Posterior vena cava (tissue), 2 donors: ENCODE measurements at places on chromosomes 6 and 20. TPM values are rescaled to one million over a fixed set of nuclear protein-coding genes. Genes with fewer than 3 reads are reported as not detected.
A peak's percentile ranks its signal among the peaks of the same experiment; 100 is the strongest.

DNA sequence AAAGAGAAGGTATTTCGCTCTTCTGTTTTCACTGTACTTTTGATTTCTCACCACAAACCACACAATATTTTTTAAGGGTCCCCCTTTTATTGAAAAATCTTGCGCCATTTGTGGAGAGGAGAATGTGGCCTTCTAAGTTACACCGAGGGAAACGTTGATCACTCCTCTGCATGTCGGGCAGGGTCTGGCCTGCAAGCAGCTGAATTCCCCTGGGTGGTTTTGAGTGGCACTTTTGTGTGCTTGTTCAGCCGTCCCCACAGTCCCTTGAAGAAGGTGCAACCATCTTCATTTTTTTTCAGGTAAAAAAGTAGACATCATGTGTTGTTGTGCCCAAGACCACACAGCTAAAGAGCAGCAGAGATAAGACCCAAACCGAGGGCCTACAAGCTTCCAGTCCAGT is 6.1 kb downstream of the GPR31 start:
- no peak for DNase-seq

GRCh38 chr6:27237089-27237803 is 10.3 kb upstream of the PRSS16 start:
- no peak for DNase-seq

- DNase-seq = no peak
Observed at GRCh38 chr6:161418463-161418945, 144.6 kb upstream of the AGPAT4 start.

DNA sequence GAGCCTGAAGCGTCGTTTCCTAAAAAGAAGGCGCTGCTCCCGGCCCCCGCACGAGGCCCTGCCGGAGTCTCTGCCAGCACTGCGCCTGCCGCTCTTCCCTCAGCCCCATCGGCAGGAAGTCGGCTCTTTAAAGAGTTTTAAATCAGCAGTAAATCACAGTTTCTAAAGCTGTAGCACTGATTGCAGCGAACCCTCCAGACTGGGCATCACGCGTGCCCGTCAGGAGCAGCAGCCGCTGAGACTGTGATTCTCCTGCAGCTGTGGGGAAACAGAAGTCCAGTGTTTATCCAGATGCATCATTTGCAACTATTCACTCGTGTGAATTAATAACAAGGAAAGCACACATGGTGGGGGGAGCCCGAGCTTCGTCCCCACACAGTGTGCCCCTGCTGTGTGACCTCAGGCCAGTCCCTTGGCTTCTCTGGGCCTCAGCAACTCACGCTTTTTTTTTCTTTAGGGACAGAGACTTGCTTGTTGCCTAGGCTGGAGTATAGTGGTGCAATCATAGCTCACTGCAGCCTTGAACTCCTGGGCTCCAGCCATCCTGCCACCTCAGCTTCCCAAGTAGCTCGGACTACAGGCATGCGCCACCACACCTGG is 28.3 kb downstream of the DLL1 start:
- peak; percentile 28 for DNase-seq

DNA sequence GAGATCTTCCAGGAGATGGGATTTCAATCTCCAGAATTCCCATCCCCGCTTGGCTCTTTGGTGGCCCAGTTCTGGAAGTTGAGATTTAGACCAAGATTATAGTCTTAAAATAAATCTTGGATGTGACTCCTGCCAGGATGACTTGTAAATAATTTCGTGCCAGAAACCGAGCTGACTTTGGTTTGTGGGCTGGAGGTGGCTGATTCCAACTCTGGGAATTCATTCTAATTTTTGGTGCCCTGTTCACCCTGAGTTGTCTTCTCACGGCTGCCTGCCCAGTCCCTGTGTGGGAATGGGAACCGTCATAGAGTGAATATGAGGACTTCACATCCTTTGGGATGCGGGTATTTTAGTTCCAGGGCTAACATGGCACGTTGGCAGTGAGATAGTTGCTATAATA is 64.8 kb downstream of the JARID2 start:
- DNase-seq = no peak

ZFP57 gene
- total RNA-seq = 6.5 TPM

TPD52L2 gene
- total RNA-seq = 132 TPM

DNA sequence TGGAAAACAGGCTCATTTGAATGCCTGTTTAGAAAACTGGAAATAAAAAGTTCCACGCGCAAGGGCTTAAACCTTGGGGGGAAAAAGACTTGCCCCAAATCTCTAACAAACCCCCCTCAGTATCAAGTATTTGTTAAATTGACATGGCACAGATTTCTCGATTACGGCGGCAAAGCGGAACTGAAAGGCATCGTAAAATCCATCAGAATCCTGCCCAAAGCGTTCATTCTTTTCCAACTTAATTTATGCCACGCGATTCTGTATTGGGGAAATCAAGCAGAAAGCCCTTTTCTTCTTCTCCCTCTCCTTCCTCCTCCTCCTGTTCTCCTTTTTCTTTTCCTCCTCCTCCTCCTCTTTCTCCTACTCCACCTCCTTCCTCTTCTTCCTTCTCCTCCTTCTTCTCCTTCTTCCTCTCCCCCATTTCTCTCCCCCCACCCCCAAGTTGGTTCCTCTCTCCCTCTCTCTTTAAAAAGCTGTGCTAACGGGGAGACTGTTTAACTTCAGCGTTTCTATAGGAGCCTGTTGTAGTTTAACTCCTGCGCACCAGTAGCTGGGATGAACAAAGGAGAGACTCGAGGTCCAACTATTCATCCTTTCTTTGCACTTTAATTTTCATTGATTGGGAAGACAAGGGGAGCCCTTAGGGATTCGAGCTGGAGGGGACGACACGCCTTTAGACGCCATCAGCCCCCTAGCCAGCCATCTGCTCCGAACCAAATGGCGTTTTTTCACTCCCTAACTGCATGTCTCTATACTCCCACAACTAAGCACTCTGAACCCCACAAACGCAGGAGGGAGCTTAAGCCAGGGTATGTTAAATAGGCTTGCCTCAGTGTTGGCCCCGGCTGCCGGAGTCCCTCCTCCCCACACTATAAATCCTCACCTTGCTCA is 2.7 kb upstream of the DLL1 start:
- no peak for DNase-seq

TAGAP gene
- total RNA-seq = 2.5 TPM

- DNase-seq = no peak
Observed at GRCh38 chr20:40390654-40391053, 298.4 kb downstream of the MAFB start.

IL17A gene
- total RNA-seq = not detected

- no peak for DNase-seq
Observed at GRCh38 chr20:2902818-2903217, 29.5 kb downstream of the PTPRA start.

CST5 gene
- total RNA-seq = not detected
